ENCODE measurements at places on chromosomes 1 and 21. TPM values are rescaled to one million over a fixed set of nuclear protein-coding genes. Genes with fewer than 3 reads are reported as not detected.

DNA sequence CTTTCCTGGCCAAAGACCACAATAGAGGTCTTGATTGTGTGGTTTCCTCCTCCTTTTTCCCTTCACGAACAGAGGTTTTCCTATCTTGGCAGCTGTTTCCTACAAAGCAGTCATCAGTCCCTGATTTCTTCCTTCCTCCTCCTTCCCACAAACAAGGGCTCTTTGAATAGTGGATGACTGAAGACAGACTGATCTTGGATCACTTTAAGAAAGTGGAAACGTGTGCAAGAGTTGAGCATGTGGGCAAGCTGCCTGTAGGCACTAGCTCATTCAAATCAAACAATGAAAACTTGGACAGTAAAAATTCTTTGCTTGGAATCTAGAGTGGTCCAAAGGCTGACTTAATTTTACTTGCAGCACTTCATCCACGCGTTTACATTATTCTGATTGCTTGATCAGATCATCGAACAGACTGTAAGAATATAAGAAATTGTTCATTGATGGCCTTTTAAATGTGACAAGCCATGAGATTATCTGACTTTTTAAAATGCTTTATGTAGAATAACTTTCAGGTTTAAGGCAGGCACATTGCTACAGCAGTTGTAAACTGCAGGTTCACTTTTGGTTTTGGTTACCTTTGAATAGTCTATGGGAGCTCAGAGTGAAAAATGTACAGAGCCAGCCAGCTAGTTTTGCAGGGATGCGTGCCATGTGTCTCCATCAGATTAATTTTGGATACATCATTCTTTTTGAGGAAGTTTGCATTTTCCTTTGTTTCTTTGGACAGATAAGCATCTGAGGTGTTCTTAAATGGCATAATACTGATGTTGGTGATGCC, 34.4 kb downstream of the ADGRL2 start:
- H3K27ac ChIP-seq: no peak overlapping the region
- no peak overlapping the region for H3K4me3 ChIP-seq
- no peaks in the 10 kb centered on the region for H3K27me3 ChIP-seq
- no peaks in the 10 kb centered on the region for H3K36me3 ChIP-seq

DNA sequence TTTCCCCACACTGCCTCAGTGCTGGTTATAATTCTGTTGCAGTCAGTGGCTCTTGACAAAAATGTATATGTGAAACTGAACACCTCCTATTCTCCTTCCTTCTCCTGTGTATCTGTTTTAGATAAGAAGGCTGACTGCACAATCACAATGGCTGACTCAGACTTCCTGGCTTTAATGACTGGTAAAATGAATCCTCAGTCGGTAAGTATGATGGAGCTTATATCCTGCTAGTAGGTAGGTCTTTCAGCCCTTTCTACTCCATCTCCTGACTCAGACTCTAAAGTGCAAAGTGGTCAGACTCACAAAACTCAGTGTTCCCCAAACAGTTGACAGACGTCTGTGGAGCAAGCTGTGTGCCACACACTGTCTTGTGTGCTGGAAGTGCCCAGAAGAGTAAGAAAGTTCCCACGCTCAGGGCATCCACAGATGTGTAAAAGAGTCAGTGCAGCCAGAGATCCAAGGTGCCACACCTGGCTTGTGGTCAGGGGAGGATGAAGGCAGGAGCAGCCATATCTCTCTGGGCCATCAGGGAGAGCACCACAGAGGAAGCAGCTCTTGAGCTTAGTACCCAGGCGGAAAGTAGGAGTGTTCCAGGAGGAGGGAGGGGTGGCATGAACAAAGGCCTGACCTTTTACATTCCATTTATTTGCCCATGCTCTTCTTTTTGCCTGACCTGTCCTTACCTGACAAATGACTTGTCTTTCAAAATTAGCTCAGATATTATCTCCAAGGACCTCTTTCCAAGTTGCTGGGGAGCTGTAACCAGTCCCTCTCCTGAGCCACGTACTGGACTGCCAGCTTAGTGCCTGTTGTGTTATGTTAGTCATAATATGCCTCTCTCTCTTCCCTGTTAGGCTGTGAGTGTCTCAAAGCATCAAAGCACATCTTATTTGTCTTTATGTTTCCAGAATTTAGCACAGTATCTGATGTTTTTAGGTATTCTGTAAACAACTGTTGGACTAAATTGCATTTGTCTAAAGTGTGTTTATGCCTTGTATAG, 14.0 kb upstream of the PODN start:
- H3K4me1 ChIP-seq: peaks cover 9% of the 10 kb centered on the region
- no peak for DNase-seq
- no peaks in the 10 kb centered on the region for H3K27me3 ChIP-seq
- peaks cover 29% of the 10 kb centered on the region for H3K36me3 ChIP-seq
- no peak overlapping the region for H3K27ac ChIP-seq
- H3K4me3 ChIP-seq: no peak overlapping the region

GRCh38 chr1:174743654-174744561, 255.8 kb upstream of the CACYBP start:
- H3K27ac ChIP-seq: no peak overlapping the region
- H3K4me3 ChIP-seq: no peak overlapping the region
- no peaks in the 10 kb centered on the region for H3K4me1 ChIP-seq
- no peaks in the 10 kb centered on the region for H3K27me3 ChIP-seq

- DNase-seq: no peak
- no peak overlapping the region for H3K4me3 ChIP-seq
- no peaks in the 10 kb centered on the region for H3K27me3 ChIP-seq
- H3K4me1 ChIP-seq: no peaks in the 10 kb centered on the region
- H3K36me3 ChIP-seq: no peaks in the 10 kb centered on the region
- H3K27ac ChIP-seq: no peak overlapping the region
These were observed 114.7 kb downstream of the ACTL8 start for GRCh38 chr1:17869815-17870214.

- DNase-seq: no peak
- no peaks in the 10 kb centered on the region for H3K4me1 ChIP-seq
- H3K27me3 ChIP-seq: peaks cover 2% of the 10 kb centered on the region
These were observed 131.8 kb downstream of the CTH start for GRCh38 chr1:70542856-70543255.

Gene RPRD2
- total RNA-seq: 33.6 TPM

DNA sequence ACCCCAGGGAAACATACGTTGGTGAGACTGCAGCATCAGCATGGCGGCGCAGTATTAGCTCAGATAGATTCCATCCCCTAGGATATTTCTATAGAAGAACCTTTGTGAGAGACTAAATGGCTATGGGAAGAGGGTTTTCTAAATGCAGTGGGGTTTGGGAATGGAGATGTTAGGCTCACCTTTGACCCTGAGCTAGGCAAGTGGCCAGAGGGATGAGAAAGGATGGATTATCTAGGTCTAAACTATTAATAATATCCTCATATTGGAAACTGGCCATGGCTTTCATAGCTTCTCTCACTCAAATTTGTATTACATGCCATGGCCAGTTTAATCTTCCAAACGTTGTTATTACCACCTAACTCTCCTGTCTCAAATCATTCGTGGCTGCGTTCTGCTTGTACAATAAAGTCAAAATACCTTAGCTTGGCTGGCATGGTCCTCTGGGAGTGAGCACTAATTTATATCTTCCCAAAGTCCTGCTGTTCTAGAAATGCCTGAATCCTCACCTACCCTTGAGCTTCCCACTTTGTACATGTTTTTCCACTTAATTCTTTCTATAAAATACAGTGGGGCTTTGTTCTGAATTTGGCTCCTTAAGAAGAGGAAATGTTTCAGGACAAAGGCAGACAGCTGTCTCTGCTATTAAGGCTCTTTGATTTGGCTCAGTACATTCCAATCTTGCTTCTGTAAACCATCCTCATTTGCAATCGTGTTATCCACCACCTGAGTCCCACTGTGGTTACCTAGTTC, 31.0 kb upstream of the COG2 start:
- H3K27ac ChIP-seq: no peak overlapping the region
- no peak overlapping the region for H3K4me3 ChIP-seq
- no peaks in the 10 kb centered on the region for H3K4me1 ChIP-seq
- peaks cover 11% of the 10 kb centered on the region for H3K27me3 ChIP-seq

DNA sequence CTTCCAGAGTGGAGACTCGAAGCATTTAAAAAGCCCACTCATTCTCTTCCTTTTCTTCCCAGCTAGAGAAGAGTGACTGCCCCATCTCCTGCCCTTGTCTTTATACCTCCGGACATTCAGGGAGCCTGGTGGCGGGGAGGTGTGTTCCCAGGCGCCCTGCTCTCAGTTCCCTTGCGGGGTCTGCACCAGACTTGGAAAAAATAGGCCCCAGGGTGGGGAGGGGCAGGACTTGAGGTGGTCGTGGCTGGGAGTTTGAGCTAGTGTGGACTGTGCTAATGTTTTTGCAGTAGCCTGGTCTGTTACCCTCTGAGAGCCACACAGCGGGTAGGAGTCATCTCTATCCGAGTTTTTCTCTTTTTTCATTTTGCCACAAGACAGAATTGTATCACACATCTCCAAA, 139.1 kb downstream of the PEX14 start:
- DNase-seq: no peak
- no peak overlapping the region for H3K4me3 ChIP-seq
- no peaks in the 10 kb centered on the region for H3K4me1 ChIP-seq
- no peaks in the 10 kb centered on the region for H3K27me3 ChIP-seq
- no peak overlapping the region for H3K27ac ChIP-seq
- no peaks in the 10 kb centered on the region for H3K36me3 ChIP-seq

DNA sequence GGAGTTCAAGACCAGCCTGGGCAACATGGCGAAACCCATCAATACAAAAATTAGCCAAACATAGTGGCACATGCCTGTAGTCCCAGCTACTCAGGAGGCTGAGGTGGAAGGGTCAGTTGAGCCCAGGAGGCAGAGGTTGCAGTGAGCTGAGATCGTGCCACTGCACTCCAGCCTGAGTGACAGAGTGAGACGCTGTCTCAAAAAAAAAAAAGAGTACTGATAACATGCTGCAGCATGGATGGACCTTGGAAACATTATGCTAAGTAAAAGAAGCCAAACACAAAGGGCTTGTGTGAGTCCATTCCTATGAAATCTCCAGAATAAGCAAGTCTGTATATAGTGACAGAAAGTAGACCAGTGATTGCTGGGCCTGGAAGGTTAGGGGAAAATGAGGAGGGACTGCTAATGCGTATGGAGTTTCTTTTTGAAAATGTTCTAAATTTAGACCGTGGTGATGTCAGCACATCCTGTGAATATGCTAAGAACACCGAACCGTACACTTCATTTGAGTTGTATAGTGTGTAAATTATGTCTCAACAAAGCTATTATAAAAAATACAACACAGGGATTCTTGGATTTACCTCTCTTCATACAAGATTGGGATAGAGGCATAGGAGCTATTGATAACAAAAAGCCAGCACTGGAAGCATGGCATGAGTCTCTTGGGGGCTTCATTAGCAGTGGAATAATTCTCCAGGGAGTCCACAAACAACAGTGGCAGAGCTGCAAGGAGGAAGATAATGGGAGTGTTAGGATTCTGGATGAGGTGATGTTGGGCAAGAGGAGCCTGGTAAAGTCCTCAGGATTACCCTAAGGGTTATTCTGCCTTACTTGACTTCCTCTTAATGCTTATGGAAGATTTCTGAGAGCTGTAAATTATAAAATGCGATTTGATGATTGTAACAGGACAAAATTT, 73.5 kb downstream of the TTC3 start:
- peaks cover 54% of the 10 kb centered on the region for H3K36me3 ChIP-seq
- no peaks in the 10 kb centered on the region for H3K27me3 ChIP-seq
- H3K4me3 ChIP-seq: no peak overlapping the region
- DNase-seq: no peak

DNA sequence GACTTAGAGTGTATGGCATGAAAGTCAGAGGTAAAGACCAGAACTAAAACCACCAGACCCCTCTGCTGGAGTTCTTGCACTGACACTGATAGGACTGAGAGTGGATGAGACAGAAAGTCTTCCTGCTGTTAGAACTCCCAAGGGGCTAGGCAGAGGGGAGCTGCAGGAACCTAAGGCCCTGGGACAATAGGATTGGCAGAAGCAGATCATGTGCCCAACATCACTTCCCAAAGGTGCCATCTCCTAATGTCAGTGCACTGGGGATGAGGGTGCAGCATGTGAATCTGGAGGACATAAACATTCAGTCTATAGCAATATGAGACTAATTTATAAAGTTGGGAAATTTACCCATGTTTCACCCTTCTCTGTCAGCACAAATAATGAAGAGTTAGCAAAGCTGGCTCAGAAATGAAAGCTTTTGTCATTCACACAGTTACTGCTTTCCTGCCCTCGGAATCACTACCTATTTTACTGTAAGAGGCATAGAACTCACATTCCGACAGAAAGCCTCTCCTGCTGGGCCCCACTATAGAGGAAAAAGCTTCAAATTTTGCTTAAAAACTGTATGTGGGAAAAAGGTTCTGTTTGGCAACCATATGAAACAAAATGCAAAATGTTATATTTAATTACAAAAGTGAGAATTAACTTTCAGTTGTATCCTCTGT, 49.9 kb upstream of the SSX2IP start:
- no peaks in the 10 kb centered on the region for H3K36me3 ChIP-seq
- H3K4me3 ChIP-seq: no peak overlapping the region
- peaks cover 16% of the 10 kb centered on the region for H3K4me1 ChIP-seq
- peaks cover 5% of the 10 kb centered on the region for H3K27me3 ChIP-seq
- H3K27ac ChIP-seq: no peak overlapping the region
- DNase-seq: no peak

DNA sequence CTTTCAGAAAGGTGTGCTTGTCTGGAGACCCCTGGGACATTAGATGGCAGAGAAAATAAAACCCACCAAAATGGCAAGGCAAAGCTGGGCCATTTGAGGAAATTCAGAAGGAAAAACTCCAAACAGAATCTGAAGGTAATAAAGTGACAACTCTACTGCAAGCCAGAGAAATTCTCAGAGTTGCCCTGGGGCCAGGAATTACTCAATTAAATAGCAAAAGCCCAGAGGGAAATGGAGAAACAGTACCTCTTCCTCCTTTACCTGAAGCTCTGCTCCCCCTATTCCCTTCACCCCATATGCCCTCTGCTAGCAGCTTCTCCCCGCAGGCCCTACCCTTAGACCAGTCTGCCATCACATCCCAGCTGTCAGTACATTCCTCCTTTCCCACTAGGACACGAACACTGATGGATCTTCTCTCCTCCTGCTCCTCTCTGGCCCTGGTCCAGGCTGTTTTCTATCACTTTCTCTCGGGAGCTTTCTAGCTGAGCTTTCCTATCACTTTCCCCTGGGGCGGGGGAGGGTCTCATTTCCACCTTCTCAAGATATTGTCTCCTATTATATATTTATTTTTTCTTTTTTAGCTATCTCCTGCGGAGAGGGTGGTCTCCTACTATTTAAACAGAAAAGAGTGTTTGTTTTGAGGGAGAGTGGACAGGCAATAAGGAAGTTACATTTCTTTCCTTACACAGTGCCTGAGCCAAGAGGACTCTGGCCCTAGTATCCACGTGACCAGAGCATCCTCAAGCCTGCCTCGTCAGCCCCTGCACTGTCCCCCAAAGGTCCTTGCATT, 47.7 kb upstream of the RBM15 start:
- H3K4me1 ChIP-seq: no peaks in the 10 kb centered on the region
- H3K27ac ChIP-seq: no peak overlapping the region
- H3K36me3 ChIP-seq: no peaks in the 10 kb centered on the region
- DNase-seq: no peak
- H3K27me3 ChIP-seq: no peaks in the 10 kb centered on the region

Gene CYYR1
- not detected for total RNA-seq

Gene CDK11A
- 67.2 TPM for total RNA-seq
